Mesangial cell (primary cell): ENCODE measurements at places on chromosomes 2 and 18. TPM values are rescaled to one million over a fixed set of nuclear protein-coding genes. Genes with fewer than 3 reads are reported as not detected.

The KATNAL2 gene
- 0.98 and 3.0 TPM in 2 replicates for total RNA-seq

The TWIST2 gene
- total RNA-seq: 6.3 and 12.7 TPM in 2 replicates

The COL4A3 gene
- under 0.01 and 0.76 TPM in 2 replicates for total RNA-seq

The LDLRAD4 gene
- total RNA-seq: 2.4 and 2.5 TPM in 2 replicates

The GATA6 gene
- total RNA-seq: 20.7 and 26.0 TPM in 2 replicates

The CFC1 gene
- not detected in 2 replicates for total RNA-seq

The TUBA3E gene
- not detected in 2 replicates for total RNA-seq

The WDR54 gene
- 46.8 and 49.0 TPM in 2 replicates for total RNA-seq

The HOXD11 gene
- total RNA-seq: 19.2 and 24.7 TPM in 2 replicates

The ECEL1 gene
- 0.33 TPM in 1 of 2 replicates, not detected in the other for total RNA-seq

The GDF7 gene
- total RNA-seq: not detected in 2 replicates

The POTEI gene
- total RNA-seq: not detected in 2 replicates

The SLC30A3 gene
- under 0.01 TPM in 1 of 2 replicates, not detected in the other for total RNA-seq

The NAT8 gene
- not detected in 2 replicates for total RNA-seq

The ARHGAP15 gene
- total RNA-seq: not detected in 2 replicates

The CCT7 gene
- total RNA-seq: 220 and 395 TPM in 2 replicates

The IL36A gene
- not detected in 2 replicates for total RNA-seq

The CARF gene
- 1.5 and 9.1 TPM in 2 replicates for total RNA-seq

The UGT1A4 gene
- not detected in 2 replicates for total RNA-seq

The LONRF2 gene
- total RNA-seq: 0.49 and 1.9 TPM in 2 replicates

The SLC4A5 gene
- under 0.01 and 0.51 TPM in 2 replicates for total RNA-seq

The MCEE gene
- total RNA-seq: 4.7 and 7.2 TPM in 2 replicates

The GALNT13 gene
- total RNA-seq: 0.33 and 0.38 TPM in 2 replicates

The NT5DC4 gene
- not detected in 2 replicates for total RNA-seq

The C1GALT1C1L gene
- 0.33 and 1.1 TPM in 2 replicates for total RNA-seq

The SPR gene
- 22.7 and 26.0 TPM in 2 replicates for total RNA-seq
